ENCODE measurements at places on chromosomes 16 and 17.

DNA sequence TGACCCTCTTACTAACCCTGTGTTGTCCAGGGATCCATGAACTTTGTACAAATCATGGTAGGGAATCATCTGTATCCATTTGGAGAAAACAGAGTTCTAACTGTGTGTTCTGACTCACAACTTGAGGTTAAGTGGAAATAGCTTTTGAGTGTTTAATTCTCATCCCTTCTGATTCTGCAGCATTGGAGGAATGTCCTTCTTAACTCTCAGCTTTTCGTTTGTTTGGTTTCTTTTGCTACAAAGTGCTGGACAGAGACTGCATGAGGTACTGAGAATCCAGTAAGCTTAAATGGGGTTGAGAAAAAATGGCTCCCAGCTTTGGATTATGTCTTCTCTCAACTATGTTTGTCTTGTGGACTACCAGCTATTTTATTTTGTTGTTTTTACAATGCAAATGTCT is 352.1 kb upstream of the KIF2B start:
- DNase-seq = no peak

DNA sequence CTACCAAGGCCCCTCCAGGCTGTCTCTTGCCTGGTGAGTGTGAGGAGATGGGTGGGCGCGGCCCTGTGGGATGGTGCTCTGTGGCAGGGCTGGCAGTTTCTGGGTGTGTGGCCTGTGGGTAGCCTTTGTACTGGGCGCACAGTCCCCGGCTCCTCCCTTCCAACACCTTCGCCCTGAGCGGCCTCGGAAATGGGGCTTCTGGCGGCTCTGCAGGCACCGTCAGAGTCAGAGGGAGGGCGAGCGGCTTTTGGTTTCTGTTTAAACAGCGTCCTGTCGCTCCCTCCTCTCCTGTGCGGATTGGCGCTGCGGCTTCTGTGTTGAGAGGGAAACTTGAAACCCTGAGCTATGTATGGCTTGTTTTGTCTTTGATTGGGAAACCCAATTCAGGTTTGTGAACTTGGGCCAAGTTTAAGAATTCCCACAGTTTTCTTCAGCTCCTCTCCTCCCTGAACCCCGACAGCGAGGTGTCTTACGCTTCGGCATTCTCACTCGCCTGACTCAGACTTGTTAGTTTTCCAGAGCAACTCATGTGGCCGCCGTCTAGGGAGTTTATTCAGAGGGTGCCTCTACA is 8.3 kb upstream of the ZNF750 start:
- DNase-seq = no peak

- DNase-seq = no peak
These were observed 210.7 kb downstream of the WWOX start for GRCh38 chr16:78310196-78310595.

DNA sequence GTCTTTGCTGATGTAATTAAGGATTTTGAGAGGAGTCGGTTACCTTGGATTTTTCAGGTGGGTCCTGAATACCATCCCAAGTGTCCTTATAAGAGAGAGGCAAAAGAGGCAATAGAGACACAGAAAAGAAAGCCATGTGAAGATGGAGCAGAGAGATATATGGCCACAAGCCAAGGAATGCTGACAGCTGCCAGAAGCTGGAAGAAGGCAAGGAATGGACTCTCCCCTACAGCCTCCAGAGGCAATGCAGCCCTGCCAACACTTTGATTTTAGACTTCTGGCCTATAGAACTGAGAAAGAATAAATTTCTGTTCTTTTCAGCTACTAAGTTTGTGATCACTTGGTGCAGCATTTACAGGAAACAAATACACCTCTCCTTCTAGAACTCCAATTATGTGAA is 8.2 kb upstream of the RNFT1 start:
- no peak for DNase-seq

DNA sequence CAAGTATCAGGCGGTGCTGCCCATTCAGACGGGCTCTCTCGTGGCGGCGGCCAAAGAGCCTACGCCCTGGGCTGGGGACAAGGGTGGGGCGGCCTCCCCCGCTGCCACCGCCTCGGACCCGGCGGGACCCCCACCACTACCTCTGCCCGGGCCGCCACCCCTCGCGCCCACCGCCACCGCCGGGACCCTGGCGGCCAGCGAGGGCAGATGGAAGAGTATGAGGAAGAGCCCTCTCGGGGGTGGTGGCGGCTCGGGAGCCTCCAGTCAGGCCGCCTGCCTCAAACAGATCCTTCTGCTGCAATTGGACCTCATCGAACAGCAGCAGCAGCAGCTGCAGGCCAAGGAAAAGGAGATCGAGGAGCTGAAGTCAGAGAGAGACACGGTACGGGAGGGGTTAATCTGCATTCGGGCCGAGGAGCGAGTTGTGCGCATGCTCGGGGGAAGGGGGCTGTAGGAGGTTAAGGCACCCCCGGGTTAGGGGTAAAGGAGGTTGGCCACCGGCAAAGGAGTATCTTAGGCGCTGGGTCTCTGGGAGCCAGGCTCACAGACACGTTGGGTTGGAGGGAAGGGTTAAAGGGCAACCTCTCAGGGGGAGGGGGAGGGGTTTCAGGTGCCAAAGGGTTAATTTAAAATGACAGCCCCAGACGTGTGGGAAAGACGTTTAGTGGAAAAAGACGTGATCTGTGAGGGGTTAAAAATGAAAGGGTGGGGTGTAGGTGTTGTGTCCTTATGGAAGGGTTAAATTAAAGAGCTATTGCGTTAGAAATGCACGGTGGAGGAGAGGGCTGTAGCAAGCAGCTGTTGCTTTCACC is 1.4 kb downstream of the MSL1 start:
- DNase-seq = no peak

DNA sequence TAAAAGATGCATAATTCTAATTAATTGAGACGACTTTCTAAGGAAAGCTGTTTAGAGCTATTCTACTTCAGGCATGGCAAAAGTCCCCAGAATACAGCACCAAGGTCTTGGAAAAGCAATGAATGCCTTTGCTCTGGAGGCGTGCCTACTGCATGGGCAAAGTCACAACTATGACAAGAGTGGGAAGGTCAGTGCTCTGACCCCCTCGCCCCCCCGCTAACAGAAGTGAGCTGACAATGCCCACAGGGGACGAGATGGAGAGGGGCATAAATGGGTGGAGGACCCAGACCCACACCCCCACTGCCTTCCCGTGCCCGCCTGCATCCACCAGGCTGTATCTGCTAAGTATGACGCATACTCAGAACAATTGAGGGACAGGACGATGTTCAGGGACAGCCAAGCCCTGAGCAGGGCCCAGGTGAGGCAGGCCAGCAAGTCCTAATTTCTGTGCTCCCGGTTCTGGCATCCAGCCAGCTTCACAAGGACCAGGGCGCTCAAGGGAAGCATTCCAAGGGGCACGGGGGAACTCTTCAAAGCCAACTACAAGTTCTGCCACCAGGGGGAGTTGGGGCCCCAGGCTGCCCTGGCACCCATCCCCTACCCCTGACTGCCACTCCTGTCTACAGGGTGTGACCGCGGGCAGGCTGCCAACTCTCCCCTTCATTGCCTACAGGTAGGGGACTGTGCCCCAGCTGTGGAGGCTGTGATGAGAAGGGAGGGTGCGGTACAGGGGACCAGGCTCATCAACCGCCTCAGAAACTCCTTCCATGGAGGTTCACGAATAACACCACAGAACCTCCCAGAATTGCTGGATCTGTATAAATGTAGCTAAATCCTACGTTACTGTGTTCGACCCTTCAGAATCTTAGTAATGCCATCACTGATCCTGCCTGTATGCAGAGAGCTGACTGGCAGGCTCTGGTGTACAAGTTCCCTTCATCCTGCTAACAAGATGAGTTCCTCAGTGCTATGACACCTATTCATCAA is 20.8 kb downstream of the NPRL3 start:
- DNase-seq = no peak

- no peak for DNase-seq
These were observed 30.1 kb upstream of the SNN start for GRCh38 chr16:11638140-11638539.

- DNase-seq = no peak
These were observed 133.5 kb downstream of the RGS9 start for GRCh38 chr17:65270499-65271253.
